ENCODE measurements at places on chromosomes 5 and 9.

GRCh38 chr5:128225245-128226030 lies 141.9 kb downstream of the SLC12A2 start:
- DNase-seq: no peak

GRCh38 chr5:113085084-113085414 lies 108.5 kb downstream of the DCP2 start:
- no peak for DNase-seq

- DNase-seq: no peak
Measured at GRCh38 chr5:14821100-14821845, 50.3 kb downstream of the ANKH start.

GRCh38 chr9:123996731-123997421 lies 14.7 kb upstream of the LHX2 start:
- DNase-seq: no peak

GRCh38 chr5:171323007-171323406 lies 14.0 kb downstream of the TLX3 start:
- DNase-seq: no peak

DNA sequence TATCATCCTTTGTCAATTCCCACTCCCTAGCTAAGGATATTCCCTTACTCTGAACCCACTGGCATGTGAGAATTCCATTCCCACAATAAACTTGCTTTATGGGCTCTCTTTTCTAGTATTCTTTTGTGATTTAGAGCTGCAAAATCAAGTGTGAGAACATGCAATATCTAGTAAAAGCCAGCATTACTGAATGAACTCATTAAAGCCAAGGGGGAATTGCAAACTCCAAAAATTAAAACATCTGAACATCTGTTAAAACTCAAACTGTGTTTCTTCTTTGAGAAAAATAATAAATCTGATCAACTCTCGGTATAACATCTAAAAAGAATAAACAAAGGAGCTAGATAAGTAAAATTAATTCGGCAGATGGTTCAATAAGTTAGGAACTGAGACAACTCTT lies 53.1 kb upstream of the MPDZ start:
- DNase-seq: no peak

DNA sequence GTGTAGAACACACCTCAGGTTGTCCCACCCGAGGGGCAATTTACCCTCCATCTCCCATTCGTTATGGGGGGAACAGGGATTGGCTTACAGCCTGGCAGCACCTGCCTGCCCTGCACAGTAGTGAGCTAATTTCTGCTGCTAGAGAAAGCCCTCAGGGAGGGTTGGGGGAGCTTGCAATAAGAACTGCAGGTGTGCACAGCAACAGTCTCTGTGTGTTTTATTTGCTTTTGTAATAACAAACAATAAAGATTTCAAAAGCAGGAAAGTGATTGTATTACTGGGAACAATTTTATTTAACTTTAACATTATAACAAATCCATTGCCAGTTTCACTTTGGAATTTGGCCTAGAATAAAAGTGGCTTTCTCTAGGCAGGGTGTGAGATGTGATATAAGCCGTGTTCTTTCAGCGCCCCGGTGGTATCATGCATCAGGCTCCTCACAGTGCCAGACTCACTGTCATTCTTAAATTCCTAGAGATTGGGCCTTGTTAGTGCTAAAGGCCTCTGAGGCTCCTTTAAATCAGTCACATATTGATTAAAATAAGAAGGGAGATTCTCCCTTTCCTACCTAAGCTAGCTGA lies 81.1 kb downstream of the RMI1 start:
- no peak for DNase-seq

GRCh38 chr5:142826741-142827492 lies 56.7 kb downstream of the ARHGAP26 start:
- no peak for DNase-seq

- no peak for DNase-seq
Measured at GRCh38 chr9:128454991-128455390, 815 bp upstream of the ODF2 start.

DNA sequence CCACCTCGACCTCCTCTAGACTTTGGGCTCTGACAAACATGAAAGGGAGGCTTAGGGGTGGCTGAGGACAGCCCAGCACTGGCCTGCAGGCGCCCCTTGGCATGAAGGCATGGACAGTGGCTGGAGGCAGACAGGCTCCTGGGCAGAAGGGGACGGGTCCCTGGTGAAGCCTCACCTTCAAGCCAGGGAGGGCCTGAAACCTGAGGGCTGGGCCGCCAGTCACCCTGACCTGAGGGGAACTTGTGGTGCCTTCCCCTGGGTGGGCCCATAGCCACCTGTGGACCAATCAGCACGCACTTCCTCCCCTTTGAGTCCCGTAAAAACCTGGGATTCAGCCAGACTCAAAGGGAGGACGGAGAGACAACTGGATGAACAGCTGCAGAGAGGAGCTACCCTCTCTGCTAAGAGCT lies 90.4 kb upstream of the PUM3 start:
- DNase-seq: no peak

- DNase-seq: no peak
Measured at GRCh38 chr9:37517923-37518322, 32.2 kb downstream of the POLR1E start.

GRCh38 chr5:149543361-149544027 lies 7.7 kb downstream of the CSNK1A1 start:
- no peak for DNase-seq

GRCh38 chr5:30604648-30605262 lies 588.7 kb upstream of the CDH6 start:
- no peak for DNase-seq
